ENCODE measurements at places on chromosomes 12 and 14.
A peak's percentile ranks its signal among the peaks of the same experiment; 100 is the strongest.

GRCh38 chr14:72094844-72095582 lies 162.8 kb downstream of the RGS6 start:
- no peak for DNase-seq

- DNase-seq, result no peak
Observed at GRCh38 chr12:13218641-13219040, 22.1 kb downstream of the EMP1 start.

GRCh38 chr12:2172491-2173214 lies 119.9 kb downstream of the CACNA1C start:
- no peak for DNase-seq

DNA sequence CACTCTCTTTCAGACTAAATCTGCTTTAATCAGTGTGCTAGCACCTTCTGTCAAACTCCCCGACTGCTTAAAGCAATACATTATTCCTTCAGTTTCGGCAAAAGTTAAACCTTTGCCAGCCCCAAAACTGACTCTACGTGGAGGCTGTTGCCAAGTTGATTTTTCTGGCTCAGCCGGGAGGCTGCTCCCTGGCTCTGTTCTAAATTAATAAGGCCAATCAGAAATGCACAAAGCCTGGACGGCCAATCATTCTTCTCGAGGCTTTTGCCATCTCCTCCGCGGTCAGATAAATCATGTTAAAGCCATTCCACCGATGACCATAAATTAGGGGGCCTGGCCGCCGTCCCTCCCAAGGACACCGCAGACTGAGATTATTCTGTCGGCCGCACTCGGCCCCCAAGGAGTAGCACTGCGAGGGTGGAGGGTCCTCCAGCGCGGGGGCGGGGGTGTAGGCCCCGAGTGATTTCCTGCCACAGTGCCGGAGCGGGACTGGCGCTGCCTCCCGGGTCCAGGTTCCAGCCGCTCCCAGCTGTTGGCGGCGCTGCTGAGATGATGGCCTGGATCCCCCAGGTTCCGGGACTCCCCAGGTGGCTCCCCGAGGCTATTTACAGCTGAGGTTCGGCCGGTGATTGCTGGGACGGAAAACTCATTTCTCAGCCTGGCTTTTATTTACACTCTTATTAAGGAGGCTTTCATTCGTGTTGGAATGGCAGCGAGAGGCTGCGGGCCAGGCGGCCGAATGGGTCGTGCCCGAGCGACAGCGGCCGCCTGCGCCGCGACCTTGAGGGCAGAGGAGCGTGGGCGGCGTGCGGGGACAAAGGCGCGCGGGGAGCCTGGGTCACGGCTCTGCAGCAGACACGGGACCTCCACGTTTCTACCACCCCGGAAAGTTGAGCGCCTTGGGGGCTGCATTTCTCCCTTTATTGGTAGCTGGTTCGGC lies 165.1 kb downstream of the MON2 start:
- peak; percentile 8 for DNase-seq

DNA sequence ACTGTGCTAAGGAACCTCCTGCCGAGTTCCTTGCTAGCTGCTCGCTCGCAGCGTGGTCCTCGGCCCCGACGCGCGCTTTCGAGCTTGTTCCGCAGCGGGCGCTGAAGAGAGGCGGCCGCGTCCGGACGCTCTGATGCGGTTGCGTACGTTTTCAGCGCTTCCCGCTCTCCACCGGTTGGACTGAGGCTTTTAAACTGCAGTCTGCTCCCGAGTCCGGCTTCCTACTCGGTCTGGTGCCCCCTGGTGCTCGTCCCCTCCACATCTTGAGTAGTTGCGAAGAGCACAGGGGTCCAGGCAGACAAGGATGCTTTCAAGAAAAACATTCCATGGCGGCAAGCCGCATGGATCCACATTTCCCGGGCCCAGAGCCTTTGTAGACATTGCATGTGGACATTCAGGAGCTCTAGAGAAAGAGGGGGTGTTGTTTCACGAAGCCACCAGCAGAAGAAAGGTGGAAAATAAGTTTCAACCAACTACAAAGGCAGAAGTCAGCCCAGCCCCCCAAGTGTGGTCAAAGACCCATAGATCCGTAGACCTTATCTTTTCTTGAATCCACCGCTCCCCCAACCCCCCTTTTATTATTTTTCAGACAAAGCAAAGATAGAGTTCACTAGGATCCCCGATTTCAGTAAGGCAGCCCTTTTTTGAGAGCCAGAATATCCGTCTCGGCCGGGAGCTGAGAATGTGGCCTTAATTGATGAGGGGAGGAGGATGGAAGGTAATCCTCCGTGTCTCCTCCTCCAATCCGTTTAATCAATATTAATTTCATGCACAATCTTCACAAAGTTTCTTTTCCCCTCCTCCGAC lies 984 bp upstream of the WNK1 start:
- DNase-seq, result peak; percentile 89

GRCh38 chr12:19428246-19428645 lies 11.0 kb upstream of the AEBP2 start:
- no peak for DNase-seq

DNA sequence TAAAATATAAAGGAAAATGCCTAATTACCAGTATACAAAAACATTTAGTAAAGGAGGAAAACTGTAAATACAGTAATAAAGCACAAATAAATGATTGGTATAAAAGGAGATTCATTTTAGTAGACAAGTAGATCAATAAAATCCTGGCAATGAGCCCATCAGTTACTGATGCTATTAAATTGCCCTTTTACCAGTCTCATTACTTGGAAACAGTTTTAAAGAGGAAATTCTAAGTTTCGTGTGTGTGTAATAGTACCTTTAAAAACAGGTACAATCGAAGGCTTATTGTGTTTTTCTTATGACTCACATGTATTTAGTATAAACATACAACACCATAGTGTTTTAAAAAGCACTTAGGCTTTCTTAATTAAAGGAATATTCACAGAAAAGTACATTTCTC lies 46.4 kb upstream of the SYT10 start:
- no peak for DNase-seq

DNA sequence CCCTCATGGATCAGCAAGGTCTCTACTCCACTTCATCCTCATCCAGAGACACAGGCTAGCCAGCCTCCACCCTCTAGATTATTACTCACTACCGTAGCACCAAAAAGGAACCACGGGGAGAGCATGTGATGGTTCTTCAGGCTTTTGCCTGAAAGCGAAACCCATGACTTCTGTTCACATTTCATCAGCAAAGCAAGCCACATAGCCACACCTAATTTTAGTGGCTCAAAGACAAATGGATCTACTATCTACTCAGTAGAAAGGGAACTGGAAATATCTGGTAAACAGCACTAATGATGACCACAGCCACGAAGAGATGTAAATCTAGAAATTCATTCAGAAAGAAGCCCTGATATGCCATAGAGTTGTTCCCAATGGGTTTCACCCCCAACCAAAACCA lies 51.4 kb downstream of the VCPKMT start:
- peak; percentile 79 for DNase-seq

- DNase-seq, result no peak
Observed at GRCh38 chr12:100273782-100274181, 6.8 kb downstream of the SCYL2 start.

DNA sequence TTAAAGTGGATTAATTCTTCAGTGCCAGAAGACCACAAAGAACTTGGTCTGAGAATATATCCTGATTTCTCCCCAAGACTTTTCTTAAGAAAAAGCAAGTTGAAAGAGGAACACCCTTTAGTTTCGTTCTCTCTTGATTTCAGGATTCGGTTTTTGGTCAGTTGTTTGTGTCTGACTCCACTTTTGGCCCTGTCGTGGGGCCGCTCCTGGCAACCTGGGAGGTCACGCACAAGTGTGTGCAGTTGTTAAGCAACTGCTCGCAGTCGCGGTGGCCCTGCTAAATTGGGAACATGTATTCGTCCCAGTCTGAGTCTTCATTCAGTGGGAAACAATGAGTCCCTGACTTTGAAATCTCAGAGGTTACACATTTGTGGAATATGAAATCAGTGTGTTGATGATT lies 68.7 kb downstream of the RGS6 start:
- DNase-seq, result no peak

DNA sequence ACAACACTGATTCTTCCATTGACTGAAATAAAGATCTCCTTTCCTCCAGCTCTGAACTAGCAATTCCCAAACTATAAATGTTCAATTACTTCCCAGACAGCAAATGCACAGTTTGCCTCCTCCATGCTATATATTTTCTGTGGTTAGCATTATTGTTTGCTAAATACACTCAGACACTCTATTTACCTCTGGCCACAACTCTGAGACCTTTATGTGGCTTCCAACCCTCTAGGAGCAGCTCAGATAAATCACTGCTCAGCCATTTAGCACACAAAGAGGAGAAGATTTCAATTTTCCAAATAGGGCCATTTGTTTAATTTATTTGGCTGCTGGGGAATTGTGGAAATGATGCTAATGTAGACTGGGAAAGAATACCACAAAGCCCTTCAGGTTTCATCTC lies 202.0 kb downstream of the SPTSSA start:
- DNase-seq, result no peak

DNA sequence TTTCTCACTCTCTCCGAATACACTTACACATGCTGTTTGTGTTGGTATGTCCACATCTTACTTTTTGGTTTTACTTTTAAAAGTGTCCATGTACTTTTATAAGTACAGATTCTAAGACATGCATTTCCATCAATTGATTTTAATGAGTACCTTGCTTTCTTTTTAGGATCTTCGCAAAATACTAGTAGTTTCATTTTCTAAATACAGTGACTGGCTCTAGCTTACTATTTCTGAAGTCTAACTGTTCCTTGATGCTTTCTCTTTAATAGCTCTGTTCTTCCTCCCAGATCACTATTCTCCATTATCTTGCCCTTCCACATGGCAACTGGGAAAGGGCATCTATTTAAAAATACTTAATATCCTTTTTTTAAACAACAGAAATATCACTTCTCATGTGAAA lies 164.1 kb downstream of the KITLG start:
- DNase-seq, result no peak

DNA sequence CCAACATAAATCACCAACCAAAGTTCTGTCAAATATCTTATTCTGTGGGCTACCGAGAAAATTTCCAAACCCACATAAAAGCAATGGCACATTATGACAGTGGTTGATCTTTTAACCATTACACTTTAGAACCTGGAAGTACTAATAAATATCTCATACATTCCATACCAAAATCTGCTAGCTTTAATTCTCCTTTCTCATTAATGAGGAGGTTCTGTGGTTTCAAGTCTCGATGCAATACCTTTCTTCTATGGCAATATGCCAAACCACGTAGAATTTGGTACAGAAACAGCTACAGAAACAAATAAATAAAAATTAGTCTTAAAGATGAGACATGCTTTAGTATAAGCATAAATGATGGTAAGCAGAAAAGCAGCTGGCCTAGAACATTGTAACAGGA lies 100.7 kb downstream of the ELK3 start:
- DNase-seq, result peak; percentile 2

GRCh38 chr14:53748691-53749090 lies 207.9 kb downstream of the BMP4 start:
- DNase-seq, result no peak

- peak; percentile 25 for DNase-seq
Observed at GRCh38 chr14:91858536-91859275, 8.6 kb downstream of the TC2N start.

- DNase-seq, result no peak
Observed at GRCh38 chr12:57404966-57405640, 25.7 kb downstream of the R3HDM2 start.

DNA sequence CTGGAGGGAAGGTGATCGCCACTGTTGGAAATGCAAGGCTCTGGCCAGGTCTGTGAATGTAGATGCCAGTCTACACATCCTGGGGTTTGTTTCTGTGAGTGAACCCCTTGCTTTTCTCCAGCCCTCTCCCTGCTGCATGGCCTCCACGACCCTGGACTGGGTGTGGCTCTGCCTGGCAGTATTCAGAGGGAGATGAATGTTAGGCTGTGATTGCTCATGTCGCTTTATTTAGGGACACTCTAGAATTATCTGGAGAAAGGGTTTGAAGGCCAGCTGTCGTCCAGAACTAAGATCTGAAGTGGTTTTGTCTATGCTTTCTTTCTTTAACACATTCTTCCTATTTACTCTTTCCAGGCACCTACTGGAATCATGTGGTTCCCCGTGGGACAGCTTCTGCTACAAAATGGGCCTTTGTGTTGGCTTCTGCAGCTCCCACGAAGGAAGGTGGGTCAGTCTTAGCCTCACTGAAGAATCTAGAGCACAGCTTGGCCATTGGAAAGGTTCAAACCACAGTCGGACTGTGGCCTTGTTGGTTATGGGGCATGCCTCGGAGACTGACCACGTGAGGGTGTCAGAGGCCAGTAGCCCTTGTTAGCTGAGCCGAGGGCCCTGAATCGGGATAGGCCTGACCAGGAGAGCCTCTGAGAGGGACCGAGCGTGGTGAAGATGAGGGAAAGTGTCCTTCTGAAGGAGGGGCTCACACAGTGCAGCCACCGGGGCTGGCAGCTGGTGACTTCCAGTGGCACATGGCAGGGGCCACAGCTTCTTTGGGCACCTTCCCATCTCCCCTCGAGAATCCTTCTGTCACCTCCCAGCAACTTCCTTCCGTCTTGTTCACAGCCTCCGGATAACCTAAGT lies 59.1 kb downstream of the ANKRD9 start:
- DNase-seq, result no peak

GRCh38 chr12:109510196-109510595 lies 32.8 kb downstream of the UBE3B start:
- DNase-seq, result no peak

DNA sequence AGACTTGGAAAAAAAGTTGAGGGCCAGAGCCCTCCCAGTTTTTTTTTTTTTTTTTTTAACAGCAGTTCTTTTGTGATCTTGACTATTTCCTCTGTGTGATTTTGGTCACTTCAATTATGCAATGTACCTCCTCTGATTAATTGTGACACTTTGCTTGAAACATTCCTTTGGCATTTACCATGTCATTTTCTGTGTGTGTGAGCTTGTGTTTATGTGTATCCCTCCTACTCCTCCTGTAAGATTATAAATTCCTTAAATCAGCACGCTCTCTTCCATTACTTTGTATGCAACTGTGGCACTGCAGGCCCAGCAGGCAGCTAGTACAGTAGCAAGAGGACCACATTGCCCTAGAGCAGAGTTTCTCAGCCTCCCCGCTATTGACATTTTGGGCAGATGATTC lies 33.2 kb upstream of the GALNT16 start:
- DNase-seq, result no peak

DNA sequence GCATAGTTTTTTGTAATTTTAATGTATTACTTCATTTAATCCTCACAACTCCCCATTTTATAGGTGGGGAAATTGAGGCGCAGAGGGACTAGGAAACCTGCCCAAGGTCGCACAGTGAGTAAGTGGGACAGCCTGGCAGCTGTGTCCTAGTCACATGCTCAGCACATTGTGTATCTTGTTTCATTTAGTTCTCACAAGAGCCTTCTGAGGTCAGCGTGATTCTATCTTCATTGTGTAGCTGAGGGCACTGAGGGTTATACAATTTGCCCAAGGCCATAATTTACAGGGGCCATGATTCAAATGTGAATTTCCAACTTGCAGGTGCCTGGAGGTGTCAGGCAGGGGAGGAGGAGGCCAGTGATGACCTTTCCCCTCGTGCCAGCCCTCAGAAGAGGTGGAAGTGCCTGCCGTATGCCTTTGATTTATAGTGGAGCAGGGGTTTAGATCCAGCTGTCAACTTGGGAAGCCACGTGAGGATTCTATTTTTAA lies 30.3 kb upstream of the SMOC1 start:
- no peak for DNase-seq

DNA sequence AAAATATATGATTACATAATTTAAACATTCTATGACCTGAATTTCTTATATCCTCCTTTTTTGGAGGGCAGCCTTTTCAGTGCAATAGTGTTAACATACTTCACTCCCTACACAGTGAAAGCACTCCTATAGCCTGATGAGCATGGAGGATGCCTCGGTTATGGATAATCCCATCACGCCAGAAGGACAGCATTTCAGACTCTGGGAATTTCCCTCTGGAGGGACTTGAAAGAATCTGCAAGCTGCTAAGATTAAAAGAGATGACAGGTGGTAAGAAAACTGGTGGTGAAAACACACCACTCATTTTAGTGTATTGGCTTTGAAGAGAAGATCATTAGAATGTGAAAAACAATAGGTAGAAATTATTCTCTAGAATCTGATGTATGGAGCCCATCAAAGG lies 99.3 kb upstream of the LMNTD1 start:
- no peak for DNase-seq

Data from CD4-positive, alpha-beta T cell treated with Interleukin-6 at 100 ng/mL for 8 hours (primary cell).